ENCODE measurements at places on chromosomes 7 and 10.

- DNase-seq, result no peak
Measured at GRCh38 chr7:3234851-3235250, 66.2 kb upstream of the SDK1 start.

DNA sequence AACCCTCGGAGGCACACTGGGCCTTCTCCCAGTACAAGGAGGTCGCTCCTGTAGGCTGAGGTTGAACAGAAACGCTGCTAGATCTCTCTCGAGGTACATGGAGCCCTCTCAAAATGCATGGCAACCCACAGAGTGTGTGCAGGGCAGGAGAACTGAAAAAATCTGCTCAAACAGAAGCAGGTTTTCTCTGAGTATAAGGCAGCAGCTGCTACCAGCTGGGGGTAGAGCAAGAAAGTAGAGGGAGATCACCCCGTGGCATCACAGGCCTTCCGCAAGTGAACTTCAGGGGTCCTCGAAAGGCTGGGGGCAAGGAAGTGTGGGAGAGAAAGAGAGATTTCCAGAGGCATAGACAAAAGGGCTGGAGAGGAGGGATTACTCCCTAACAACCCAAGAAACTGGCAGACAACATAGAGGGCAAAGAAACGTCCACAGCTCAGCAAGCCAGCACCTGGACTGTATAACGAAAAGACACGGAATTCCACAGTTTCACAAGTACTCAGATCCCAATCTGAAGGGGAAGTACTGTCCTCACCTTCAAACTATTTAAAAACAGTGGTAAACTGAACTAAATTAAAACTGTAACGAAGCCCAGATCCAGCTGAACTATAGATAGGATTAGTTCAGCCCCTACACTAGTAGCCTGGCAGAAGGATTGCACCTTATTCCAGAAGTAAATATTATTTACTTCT, 299.2 kb downstream of the IPMK start:
- no peak for DNase-seq

DNA sequence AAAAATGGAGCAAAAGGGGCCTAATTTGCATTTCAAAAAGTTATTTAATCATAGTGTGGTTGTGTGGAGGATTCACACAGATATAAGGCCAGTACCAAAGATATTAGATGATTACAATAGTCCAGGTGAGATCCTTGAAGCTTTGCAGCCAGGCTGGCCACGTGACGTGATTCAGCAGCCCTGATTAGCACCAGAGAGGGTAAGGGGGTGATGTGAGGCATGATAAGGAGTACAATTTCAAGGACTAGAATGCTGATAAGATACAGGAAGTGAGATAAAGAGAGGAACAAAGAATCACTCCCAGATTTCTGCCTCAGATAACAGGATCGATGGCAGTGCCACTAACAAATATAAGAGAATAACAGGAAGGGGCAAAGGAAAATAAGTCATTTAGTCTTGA, 108.4 kb upstream of the PALS2 start:
- no peak for DNase-seq

GRCh38 chr10:94137747-94138146, 144.0 kb downstream of the PLCE1 start:
- no peak for DNase-seq

DNA sequence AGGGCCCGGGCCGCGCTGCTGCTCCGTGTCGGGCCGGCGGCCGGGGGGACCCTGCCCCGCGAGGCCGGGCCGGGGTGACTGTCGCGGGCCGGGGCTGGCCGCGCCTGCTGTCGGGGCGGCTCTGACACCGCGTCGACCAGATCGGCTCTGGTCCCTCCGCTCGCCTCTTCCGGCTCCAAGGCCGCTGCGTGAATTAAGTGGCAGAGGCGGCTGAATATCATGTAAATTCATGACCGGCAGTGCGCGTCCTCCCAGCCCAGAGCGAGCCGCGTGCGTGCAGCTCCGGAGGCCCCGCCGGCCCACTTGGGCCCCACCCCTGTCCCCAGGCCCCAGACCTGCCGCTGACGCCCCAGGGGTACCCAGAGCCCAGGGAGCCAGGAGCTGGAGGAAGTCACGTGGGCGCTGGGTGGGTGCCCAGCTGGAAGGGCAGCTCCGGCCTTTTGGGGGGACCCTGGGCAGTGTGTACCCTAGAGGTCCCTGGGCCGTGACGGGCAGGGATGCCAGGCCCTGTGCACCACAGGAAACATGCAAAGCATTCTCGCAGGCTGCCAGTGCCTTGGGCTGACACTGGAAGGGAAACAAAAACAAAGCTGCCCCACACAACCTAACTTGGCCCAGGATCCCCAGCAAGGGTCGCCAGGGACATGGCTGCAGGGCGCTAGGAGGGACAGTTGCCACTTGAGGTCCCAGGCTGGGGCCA, 584.0 kb upstream of the MKI67 start:
- no peak for DNase-seq

GRCh38 chr10:113047605-113047962, 97.5 kb downstream of the TCF7L2 start:
- no peak for DNase-seq

DNA sequence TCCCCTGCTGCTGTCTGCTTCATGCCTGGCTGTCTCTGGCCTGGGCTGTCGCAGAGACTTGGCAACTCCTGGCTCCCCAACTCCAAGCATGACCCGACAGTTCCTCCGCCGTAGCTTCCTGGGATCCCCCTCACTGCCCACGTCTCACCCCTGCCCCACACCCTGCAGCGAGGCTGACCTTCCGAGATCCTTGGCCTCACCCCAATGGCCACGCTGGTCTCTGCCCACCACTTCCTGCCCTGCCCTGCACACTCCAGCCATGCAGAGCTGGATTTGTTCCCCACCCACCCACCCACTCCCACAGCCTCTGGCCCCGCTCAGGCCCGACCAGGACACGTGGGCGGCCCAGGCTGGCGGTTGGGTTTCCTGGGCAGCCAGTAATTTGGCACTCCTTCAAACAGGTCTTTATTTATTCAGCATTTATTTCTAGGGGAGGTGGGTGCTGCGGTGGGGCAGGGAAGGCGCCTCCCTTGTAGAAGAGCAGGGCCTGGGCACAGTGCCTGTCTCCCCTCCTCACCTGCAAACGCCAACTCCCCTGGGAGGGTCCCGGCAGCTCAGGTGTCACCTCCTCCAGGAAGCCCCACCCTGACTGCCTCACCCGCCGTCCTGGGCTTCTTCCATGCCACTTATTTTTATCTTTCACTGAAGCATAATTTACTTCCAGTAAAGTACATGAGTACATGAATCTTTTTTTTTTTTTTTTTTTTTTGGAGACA, 25.5 kb downstream of the GTF2IRD1 start:
- no peak for DNase-seq
